ENCODE measurements at places on chromosomes 12 and 14.
A peak's percentile ranks its signal among the peaks of the same experiment; 100 is the strongest.

DNA sequence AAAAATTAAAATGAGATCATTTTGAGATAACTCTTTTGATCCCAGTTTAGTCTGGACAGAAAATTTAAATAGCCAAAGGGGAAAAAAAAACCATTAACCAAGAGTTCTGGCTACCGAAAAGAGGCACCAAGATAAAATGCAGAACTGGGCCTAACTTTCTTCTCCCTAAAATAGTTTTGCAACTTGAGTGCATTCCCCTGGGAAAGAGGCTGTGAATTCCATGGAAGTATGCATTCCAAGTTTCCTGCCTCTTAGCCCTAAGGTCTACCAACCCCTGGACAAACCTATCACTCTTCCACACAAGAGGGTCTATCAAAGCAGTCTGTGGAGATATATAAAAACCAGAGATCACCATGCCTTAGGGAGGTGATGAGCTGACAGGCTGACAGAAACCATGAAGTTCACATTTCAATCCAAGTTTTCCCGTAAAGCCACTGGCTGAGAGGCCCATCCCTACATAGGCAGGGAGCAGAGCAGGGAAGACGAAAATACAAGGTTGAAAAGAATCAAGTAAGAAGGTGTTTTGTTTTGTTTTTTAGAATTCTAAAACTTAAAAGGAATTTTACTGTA, 33.8 kb downstream of the DCP1B start:
- DNase-seq: no peak

GRCh38 chr12:44774815-44775411, 101.2 kb downstream of the NELL2 start:
- no peak for DNase-seq

GRCh38 chr12:12180575-12180974, 86.3 kb downstream of the LRP6 start:
- DNase-seq: no peak

GRCh38 chr14:75069121-75069810, at the start of gene ZC2HC1C:
Gene ZC2HC1C, plus strand, starts transcription at chr14:75069641. Its CDS starts 933 bp downstream, at chr14:75070574.
- DNase-seq: peak; percentile 19

- no peak for DNase-seq
Measured at GRCh38 chr12:96219700-96220206, 25.6 kb downstream of the ELK3 start.

- DNase-seq: no peak
Measured at GRCh38 chr14:52266179-52266578, 1.3 kb upstream of the PTGDR start.

DNA sequence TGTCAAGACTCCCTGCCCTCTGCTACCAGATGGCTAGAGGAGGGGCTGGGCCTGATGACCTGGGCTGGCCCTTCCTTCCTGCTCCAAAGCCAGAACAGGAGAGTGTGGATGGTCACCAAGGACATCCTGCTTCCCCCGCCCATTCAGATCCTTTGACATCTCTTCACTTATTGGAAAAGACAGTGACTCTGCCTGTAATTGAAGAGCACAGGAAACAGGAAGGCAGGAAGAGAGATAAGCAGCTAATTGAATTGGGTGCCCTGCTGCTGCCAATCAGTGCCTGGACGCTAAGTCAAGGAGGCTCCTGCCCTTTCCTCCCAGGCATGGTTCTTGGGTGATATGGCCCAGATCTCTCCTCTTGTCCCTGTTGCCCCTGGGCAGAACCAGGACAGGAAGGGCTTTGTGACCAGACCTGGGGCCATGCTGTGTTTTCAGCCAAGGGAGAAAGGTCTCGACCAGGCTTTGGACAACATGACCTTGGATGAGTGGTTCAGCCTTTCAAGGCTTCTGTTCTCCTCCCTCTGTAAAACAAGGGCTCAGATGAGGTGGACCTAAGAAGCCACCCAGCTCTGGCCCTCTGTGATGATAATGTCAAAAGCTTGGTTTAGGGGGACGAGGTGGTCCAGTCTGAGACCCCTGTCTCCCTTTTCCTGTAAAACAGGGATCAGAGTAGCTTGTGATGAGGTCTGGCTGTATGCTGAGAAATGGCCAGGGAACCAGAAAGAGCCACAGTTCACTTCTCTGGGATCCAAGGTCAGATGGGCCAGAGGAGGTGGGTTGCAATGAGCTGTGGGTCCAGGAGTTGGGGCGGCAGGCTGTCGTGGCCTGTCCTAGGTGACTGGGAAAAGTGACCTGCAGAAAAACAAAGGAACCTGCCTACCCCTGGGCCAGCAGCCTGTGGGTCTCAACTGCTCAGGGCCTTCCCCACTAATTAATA, 38.8 kb downstream of the FAM222A start:
- no peak for DNase-seq
